CD8-positive, alpha-beta memory T cell (primary cell): ENCODE measurements at places on chromosomes 11 and 22. TPM values are rescaled to one million over a fixed set of nuclear protein-coding genes. Genes with fewer than 3 reads are reported as not detected.

GRCh38 chr22:23306438-23306921, 126.2 kb downstream of the BCR start:
- no peak overlapping the region for H3K27ac ChIP-seq
- H3K27me3 ChIP-seq = no peaks in the 10 kb centered on the region
- H3K4me3 ChIP-seq = no peak overlapping the region
- DNase-seq = no peak
- no peaks in the 10 kb centered on the region for H3K4me1 ChIP-seq

DNA sequence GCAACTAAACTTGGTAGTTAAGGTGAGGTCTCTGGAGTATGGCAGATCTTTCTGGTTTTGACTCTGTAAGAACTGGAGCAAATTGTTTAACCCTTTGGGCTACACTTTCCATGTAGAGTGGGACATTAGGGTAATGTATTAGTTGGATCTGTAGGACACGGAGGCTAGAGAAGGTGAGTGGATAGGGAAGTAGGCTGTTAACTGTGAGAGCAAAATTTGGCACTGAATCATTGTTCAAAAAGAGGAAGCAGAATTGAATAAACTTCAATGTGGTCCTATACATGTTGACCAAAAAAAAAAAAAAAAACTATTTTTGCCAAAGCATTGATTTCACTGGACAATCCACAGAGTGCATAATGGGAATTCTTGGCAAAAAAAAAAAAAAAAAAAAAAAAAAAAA, 370.2 kb upstream of the CHORDC1 start:
- no peaks in the 10 kb centered on the region for H3K27me3 ChIP-seq
- no peak overlapping the region for H3K27ac ChIP-seq
- no peak for DNase-seq

- peak overlapping the region; percentile 82 for H3K4me3 ChIP-seq
- H3K36me3 ChIP-seq = no peaks in the 10 kb centered on the region
- no peaks in the 10 kb centered on the region for H3K27me3 ChIP-seq
- no peak for DNase-seq
These were observed 831 bp downstream of the CD44 start for GRCh38 chr11:35139722-35140282.

DNA sequence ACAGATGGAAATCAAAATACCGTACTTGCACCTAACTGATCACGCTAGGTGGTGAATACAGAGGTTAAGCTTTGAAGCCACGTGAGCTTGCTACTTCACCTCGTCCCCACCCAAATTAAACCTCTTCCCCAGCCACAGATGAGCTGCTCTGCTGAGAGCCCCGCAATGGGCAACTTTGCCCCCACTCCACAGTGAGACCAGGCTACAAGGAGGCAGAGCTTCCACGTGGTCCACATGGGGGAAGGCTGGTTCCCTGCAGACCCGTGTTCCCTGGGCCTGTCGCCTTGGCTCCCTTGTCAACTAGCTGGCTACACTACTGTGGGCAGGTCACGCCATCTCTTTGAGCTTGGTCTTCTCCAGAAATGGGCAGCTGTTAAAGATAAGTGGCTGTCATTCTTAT, 10.9 kb downstream of the CD5 start:
- H3K27me3 ChIP-seq = no peaks in the 10 kb centered on the region
- peak overlapping the region; percentile 5 for H3K4me3 ChIP-seq
- peak; percentile 43 for DNase-seq
- H3K4me1 ChIP-seq = peaks cover 87% of the 10 kb centered on the region

GRCh38 chr22:36287881-36288515, 35.1 kb downstream of the APOL1 start:
- peaks cover 40% of the 10 kb centered on the region for H3K4me1 ChIP-seq
- H3K36me3 ChIP-seq = peaks cover 76% of the 10 kb centered on the region
- no peaks in the 10 kb centered on the region for H3K27me3 ChIP-seq
- H3K27ac ChIP-seq = no peak overlapping the region

DNA sequence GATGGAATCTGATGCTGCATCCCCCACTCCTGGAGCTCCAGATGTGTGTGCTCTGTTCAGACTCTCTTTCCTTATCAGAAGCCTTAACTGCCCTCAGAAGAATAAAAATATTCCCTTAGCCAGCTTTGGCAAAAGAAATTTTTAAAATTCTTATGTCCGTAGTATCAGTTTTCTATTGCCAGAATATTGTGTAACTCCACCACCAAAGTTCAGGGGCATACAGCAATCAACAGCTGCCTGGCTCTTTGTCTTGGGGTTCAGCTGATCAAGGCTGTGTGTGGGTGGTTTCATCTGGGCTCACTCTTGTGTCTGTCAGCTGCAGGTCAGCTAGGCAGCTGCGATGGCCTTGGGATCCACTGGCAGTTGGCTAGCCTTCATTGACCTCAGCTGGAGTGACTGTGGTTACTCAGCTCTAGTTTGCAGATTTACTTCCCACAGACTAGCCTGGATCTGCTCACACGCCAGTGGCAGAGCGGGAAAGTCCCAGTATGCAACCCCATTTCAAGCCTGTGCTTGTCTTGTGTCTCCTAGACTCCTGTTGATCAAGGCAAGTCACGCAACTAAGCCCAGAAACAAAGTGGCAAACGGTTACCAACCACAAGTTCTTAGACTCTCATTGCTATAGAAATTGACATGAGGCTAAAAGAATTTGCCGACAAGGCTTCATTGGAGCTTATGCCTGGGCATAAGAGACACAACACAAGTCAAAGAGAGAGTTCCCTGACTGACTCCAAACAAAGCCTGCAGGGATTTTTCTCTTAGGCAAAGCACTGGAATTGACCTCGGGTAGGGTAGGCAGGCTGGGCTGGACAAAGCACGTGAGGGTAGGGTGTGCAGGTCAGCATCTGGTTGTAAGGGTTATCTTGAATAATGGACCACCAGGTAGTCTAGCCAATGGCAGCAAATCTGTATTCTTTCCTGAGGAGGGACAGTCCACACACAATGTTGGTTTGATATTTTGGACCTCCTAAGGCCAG, 7.5 kb downstream of the TMEM138 start:
- no peaks in the 10 kb centered on the region for H3K27me3 ChIP-seq
- H3K27ac ChIP-seq = no peak overlapping the region
- no peak for DNase-seq
- peaks cover 35% of the 10 kb centered on the region for H3K36me3 ChIP-seq
- no peaks in the 10 kb centered on the region for H3K4me1 ChIP-seq
- no peak overlapping the region for H3K4me3 ChIP-seq

DNA sequence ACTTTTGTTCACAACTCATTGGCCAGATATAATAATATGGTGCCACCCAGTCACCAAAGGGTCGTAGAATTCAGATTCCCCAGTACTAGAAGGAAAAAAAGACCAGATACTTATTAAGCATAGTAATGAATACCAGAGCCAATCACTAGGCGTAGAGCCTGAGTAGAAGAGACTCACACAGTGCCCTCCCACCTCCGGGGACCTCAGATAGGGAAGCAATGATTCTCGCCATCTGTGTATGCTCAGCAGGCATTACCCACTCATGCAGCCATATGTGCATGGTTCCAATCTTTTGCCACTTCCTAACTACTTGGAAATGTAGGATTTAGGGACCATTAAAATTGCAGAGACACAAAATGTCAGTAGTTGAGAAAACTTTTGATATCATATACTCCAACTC, 85.3 kb downstream of the C11orf87 start:
- no peak overlapping the region for H3K4me3 ChIP-seq
- no peaks in the 10 kb centered on the region for H3K27me3 ChIP-seq
- no peaks in the 10 kb centered on the region for H3K4me1 ChIP-seq
- no peaks in the 10 kb centered on the region for H3K36me3 ChIP-seq
- no peak for DNase-seq
- no peak overlapping the region for H3K27ac ChIP-seq

DNA sequence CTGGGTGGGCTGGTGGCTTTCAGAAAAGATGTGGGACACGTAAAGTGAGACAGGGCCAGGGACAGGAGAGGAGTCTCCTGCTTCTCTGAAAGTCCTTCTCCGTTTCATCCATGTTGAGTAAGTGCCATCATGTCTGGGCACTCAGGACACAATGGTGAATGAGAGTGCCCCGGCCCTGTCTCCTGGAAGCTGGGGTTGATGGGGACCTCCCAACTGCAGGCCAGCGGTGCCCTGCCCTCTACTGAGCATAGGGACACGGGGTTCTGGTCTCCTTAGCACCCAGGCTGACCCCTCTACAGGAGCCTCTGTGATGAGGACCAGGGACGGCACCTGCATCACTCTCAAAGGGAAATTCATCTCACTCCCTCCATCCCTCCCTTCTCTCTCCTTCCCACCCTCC, 772.3 kb downstream of the BRD1 start:
- no peaks in the 10 kb centered on the region for H3K4me1 ChIP-seq
- H3K36me3 ChIP-seq = no peaks in the 10 kb centered on the region
- DNase-seq = no peak
- H3K4me3 ChIP-seq = no peak overlapping the region

- H3K4me3 ChIP-seq = no peak overlapping the region
- H3K27ac ChIP-seq = no peak overlapping the region
- no peak for DNase-seq
- H3K36me3 ChIP-seq = no peaks in the 10 kb centered on the region
- no peaks in the 10 kb centered on the region for H3K27me3 ChIP-seq
These were observed 90.1 kb downstream of the PHF21B start for GRCh38 chr22:44919691-44920090.

DNA sequence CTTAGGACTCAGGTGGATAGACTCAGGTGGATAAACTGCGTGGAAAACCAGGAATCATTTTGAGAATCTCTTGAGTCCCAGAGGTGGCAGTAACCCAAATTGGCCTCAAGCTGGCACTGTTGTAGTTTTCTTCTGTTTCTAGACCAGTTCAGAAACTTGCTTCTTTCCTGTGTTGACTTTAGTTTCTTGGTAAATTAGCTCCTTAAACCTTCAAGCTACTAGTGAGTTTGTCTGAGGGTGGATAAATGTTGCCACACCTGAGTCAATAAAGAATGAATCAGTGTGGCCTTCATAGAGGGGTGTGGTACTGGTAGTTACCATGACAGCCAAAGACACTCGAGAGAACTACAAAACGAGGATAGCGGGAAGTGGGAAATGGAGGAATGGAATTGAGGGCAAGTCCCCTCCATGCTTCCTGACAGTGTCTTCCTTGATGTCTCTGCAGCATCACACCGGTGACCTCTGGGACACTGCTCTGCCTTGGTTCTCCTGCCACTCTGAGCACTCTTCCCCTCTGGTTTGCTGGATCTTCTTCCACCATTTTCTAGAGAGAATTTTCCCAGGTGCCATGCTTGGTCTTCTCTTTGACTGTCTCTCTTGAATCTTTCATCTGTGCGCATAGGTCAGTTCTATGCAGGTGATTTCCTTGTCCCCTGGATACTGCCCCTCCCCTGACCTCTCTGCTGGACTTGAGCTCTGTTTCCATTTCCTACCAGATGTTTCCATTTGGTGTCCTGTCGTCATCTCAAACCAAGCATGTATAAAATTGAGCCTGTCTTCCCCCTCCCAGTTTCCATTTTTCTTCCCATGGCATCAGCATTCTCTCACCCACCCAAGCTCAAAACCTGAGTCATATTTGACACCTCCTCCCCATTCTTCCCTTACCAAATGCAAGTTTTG, 7.2 kb downstream of the POLD4 start:
- H3K4me1 ChIP-seq = peaks cover 37% of the 10 kb centered on the region
- no peak for DNase-seq
- H3K27me3 ChIP-seq = no peaks in the 10 kb centered on the region
- H3K36me3 ChIP-seq = no peaks in the 10 kb centered on the region
- H3K27ac ChIP-seq = no peak overlapping the region

Gene SLC43A3
- total RNA-seq = 434 TPM

Gene NLRP14
- not detected for total RNA-seq

Gene CASP5
- total RNA-seq = not detected
